Amniotic stem cell (primary cell): ENCODE measurements at places on chromosomes 3 and 15.

DNA sequence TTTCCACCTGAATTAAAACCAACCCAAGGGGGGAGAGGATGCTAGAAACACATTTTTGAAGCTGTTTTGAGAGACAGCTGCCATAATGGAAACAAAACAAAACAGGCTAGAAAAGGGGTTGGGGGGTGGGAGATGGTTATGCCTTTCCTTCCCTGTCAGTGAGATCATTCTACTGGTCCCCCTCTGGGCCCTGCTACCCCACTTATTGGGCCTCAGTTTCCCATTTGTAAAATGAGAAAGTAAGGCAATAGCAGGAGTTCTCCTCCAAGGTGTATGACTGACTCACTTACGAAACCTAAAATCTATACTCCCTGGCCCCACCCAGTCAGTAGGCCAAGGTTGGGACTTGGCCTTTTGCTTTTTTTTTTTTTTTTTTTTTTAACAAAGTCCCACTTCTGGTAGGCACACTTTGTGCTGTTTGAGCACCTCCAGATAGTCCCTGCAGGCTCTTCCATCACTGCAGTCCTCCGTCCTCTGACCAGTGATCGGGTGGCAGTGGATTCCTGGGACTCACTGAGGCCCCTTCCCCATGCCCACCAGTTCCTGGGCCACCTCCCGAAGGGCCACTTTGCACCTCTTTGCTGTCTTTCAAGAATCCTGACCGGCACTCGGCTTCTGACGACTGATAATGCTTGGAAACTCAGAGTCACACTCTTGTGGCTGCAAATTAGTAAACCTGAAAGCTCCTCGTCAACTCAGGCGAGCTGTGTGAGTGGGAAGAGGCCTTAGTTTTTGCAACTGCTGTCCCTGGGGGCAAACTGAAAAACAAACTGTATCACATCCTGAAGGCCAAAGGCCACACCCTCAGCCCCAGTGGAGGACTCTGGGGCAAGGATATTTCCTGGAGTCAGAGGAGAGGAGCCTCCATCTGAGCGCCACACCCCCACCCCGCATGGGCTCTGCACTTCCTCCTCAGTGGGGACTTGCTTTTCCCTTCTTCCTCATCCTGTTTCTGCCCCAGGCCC, 6.7 kb upstream of the PSTPIP1 start:
- no peak for DNase-seq

DNA sequence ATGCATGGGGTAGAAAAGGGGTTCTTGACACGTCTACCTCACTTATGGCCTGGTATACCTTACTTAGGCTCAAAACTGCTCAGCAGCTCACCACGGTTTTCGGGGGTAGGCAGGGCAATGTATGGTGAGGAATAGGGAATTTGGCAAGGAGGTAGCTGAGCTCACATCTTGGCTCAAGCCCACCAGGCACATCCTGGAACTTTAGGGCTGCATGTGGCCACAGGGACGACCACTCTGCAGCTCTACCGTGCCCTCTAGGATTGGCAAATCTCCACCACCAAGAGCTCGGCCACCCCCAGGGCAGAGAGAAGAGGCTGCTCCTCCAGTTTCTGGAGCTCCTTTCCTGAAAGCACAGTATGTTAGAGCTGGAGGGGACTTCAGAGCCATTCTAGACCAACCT, 69.7 kb downstream of the MRPL46 start:
- DNase-seq = no peak

- DNase-seq = no peak
Measured at GRCh38 chr3:83011481-83011880, 1250.0 kb upstream of the GBE1 start.

DNA sequence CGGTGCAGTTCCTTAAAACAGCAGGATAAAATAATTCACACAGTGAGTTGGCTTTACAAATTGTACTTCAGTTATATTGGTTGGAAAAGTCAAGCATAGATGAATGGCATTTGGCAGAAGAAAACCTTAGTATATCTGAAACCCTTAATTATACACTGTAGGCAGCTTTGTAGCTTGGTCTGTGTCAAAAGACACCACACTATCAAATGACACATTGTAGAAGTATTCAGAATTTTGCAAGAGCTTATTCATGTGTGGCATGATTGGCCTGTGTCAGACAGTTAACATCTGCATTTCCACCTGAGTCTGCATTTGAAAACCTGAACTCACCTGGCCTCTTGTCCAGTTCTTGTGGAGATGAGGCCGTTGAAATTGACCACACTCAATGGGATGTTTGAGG, 13.8 kb downstream of the TMEM266 start:
- no peak for DNase-seq

GRCh38 chr3:76266511-76266910, 481.2 kb upstream of the ZNF717 start:
- no peak for DNase-seq

GRCh38 chr3:55729546-55729945, 242.4 kb upstream of the WNT5A start:
- DNase-seq = no peak

DNA sequence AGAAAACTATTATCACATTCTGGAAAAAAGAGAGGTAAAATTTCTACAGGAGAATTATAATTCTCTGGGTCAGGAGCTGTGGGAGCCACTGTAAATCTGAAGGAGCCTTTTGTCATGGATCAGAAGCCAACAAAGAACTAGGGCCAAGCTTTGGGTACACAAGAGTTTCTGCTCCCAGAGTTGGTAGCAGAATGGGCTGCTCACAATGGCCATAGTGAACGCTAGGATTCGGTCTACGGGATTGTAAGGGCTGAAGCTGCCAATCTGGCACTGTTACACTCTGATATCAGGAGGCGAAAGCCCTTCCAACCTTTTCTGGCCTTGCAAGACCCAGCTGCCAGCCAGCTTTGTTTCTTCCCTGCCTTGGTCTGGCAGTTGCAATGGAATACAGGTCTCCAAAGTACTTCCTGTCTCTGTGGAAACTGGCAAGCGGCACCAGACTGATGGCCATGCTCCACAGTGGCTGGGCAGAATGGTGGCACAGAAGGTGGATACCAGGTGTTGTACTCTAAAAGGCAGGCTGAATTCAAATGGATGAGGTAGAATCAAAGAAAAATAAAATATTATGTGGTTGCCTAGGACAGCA, 831.7 kb downstream of the CADM2 start:
- DNase-seq = no peak

GRCh38 chr3:32571192-32571485, 481 bp upstream of the DYNC1LI1 start:
- no peak for DNase-seq

DNA sequence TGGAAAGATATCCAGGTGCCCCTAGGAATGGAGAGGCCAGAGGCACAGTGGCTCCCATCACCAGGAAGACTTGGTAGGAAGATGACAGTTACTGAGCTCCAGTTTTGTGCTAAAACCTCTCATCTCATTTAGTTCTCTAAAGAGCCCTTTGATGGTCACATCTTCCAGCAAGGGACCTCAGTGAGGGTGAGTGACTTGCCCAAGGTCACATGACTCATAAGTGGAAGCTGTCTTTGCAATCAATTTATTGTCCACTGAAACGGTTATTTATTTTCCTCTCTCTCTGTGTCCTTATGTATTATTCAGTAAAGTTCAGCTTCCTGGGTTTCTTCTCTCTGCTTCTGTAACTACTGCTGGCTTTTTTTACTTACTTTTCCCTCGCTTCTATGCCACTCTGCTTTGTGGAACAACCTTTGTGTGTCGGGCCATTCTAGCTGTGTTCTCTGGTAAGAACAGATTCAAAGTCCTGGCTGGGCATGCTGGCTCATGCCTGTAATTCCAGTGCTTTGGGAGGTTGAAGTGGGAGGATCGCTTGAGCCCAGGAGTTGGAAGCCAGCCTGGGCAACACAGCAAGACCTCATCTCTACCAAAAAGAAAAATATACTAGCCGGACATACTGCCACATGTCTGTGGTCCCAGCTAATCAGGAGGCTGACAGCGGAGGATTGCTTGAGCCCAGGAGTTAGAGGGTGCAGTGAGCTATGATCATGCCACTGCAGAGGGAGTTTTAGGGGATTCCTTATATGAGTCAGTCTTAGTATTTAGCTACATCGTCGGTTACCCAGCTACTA, 55.9 kb downstream of the PDIA5 start:
- no peak for DNase-seq

DNA sequence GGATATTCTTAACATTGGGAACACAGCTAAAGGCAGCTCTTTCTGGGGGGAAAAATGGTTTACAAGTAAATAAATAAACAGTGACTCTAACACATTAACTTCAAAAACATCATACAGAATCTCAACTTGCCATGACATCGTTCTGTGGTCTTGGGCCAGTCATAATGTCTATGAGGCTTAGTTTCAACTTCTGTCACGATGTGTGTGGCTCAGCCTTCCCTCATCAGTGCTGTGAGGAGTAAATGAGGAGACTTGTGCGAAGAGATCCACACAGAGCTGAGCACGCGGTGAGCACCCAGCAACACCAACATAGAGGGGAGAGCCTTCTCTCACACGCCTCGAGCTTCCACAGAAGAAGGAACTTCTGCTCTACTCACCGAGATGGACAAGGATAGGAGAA, 49.0 kb downstream of the DZIP1L start:
- DNase-seq = no peak

- DNase-seq = peak; percentile 40
Measured at GRCh38 chr15:73560501-73561117, 72.6 kb downstream of the NPTN start.

GRCh38 chr3:192929146-192929545, 11.5 kb upstream of the MB21D2 start:
- no peak for DNase-seq

DNA sequence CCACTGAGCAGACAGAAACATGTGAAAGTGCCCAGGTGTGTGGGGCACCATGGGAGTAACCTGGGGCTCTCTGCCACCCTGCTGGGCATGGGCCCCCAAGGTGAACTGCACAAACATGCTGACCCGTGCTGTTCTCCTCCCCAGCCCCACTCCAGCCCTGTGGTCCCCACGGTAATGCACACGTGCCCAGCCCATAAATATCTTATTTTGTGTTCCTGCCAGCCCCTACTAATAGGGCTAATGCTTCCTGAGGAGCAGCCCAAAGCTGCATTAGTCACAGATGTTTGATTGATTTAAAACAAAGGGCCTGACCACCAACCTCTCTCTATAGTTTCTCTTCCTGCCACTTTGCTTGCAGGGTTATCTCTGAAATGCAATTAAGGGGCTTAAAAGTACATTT, 95.4 kb downstream of the ABHD5 start:
- DNase-seq = no peak

- no peak for DNase-seq
Measured at GRCh38 chr15:77749236-77749997, 116.7 kb upstream of the LINGO1 start.

DNA sequence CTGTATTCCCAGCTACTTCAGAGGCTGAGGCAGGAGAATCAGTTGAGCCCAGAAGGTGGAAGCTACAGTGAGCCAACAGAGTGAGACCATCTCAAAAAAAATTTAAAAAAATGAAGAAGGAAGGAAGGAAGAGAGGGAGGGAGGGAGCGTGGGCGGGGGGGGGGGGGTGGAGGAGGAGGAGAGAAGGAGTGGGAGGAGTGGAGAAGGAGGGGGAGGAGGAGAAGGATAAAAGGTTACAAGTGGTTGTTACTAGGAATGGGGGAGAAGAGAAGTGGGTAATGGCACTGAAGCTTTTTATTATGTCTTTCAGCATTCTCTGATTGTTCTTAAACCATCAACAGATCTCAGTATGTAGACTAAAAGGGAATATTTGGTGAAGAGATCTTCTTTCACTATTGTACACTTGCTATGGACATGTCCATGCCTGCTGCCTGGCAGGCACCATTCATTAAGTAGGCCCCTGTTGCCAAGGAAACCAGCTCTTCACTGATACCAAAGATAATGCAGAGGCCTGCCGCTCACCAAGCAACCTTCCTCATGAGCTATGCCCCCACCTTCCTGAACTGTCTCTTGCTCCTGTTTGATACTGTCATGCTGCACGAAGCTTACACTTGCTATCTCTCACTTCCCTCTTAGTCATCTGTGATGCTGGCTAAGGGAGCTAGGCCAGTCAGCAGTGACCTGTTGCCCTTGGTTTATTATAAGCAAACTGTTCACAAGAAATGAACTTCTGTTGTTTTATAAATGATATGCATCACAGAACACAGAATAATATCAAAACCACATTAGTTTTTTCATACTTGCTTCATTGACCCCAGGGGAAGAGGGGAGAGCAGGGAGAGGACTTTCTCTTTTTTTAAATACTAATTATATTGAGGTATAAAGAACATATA, 23.1 kb downstream of the EPM2AIP1 start:
- DNase-seq = peak; percentile 30

DNA sequence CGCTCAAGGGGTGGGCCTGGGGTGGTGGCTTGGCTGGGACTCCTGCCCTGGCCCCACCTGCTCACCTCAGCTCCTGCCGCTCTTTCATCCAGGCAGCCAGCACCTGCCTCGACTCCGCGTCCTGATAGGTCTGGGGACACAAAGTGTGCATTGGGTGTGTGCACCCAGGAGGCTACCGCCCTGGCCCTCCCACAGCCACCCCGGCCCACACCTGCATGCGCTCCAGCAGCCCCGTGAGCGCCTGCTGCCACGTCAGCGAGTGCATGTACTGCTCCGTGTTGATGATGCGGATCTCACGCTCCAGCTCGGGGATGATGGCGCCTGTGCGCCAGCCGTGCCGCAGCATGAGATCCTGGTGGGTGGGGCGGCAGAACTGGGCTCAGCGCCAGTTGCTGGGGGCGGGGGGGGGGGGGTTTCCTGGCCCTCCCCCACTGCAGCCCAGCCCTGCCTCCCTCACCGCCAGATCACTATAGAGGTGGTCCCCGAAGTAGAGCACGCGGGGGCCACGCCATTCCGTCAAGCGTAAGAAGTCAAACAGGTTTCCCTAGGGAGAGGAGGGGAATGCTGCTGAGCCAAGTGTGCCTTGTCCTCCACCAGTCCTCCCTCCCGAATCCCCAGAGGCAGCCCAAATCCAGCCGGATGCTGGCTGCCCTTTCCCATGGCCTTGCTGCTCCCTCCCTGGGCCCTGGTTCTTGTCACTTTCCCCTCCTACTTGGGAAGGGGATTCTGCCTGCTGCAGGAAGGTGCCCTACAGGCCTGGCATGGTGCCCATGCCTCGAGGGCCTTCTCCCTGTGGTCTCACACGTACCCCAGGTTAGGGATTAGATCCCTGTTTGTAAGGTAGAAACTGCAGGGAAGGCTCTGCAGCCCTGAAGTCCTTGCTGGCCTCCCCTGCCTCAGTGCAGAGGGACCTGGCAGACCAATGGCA, 8.6 kb downstream of the NT5DC2 start:
- DNase-seq = no peak
